GM04503 (cell line): ENCODE measurements at places on chromosomes 7 and 10.

- no peak for DNase-seq
Measured at GRCh38 chr7:14551310-14551709, 351.2 kb downstream of the DGKB start.

GRCh38 chr7:136131304-136131630, 154.1 kb upstream of the MTPN start:
- DNase-seq = no peak

GRCh38 chr7:90311175-90311574, 9.9 kb downstream of the FAM237B start:
- DNase-seq = no peak

DNA sequence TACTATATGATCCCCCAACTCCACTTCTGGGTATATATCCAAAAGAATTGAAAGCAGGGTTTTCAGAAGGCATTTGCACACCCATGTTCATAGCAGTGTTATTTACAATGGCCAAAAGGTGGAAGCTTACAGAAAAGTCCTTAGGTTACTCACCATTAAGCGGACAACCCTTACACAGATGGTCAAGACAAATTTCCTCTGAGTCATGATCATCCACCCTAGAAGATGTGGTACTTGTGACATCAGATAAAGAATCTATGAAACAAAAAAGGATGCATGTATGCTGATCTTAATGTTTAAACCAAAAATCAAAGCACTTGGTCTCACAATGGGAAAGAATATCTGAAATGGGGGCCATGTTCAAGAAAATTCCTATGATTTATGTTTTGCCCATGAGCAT, 31.1 kb downstream of the ZC3HAV1 start:
- no peak for DNase-seq

DNA sequence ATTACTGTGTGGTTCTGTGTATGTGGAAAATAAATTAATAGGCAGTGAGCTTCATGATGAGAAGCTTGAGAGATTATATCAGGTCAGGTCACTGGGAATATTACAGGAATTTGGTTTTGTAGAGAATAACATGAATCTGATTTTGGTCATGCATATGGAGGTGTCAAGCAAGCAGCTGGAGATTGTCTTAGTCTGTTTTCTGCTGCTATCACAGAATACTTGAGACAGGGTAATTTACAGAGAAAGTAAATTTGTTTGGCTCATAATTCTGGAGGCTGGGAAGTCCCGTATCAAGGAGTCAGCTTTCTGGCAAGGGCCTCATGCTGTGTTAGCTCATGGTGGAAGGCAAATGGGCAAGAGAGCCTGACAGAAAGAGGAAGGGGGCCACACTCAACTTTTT, 120.7 kb upstream of the FAM3C start:
- no peak for DNase-seq

- DNase-seq = no peak
Measured at GRCh38 chr7:36972140-36972518, 247.8 kb upstream of the AOAH start.

- no peak for DNase-seq
Measured at GRCh38 chr10:13397052-13397451, 49.0 kb upstream of the SEPHS1 start.

DNA sequence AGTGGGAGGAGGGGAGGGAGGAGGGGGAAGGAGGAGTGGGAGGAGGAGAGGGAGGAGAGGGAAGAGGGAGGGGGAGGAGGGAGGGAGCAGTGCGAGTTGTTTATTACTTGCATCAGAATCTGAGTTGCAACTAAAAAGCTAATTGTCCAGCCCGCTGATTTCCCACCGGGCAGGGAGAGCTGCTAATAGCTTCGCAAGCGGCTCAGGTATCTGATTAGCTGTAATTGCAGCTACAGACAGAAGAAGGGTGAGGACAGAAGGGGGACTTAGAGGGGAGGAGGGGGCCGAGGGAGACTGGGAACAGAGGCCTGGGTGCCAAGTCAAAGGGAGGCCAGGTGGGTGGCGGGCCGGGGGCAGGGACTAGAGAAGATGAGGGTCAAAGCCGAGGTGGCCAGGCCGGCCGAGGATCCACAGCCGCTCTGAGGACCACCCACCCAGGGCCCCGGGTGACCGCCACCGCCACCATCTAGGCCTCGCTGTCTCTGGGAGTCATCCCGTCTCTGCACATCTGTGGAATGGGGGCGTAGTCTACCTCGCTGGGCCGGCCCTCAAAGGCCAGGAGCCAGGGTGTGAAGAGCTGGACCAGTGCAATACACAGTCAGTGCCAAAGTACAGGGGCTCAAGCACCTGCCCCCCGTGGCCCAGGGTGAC, 54.2 kb downstream of the MICALL2 start:
- DNase-seq = no peak
